IMR-90 (cell line): ENCODE measurements at places on chromosomes 2 and 18. TPM values are rescaled to one million over a fixed set of nuclear protein-coding genes. Genes with fewer than 3 reads are reported as not detected.

SCYGR6 gene
- not detected in 2 replicates for total RNA-seq

ARHGEF33 gene
- total RNA-seq = 0.18 and 0.28 TPM in 2 replicates

CFAP221 gene
- not detected in 2 replicates for total RNA-seq

CRYGD gene
- not detected in 2 replicates for total RNA-seq

GCG gene
- not detected in 2 replicates for total RNA-seq

TUBB8B gene
- total RNA-seq = not detected in 2 replicates

TEKT4 gene
- total RNA-seq = not detected in 2 replicates

NYAP2 gene
- total RNA-seq = not detected in 2 replicates

SAG gene
- total RNA-seq = not detected in 2 replicates

- DNase-seq = peak; percentile 80
These were observed 69.9 kb downstream of the COA5 start for GRCh38 chr2:98538280-98539041.

- DNase-seq = no peak
These were observed 1928.8 kb upstream of the CELF4 start for GRCh38 chr18:39494211-39494896.

GRCh38 chr2:49827366-49827765 is 673.1 kb upstream of the FSHR start:
- no peak for DNase-seq

- DNase-seq = no peak
These were observed 793 bp downstream of the CNRIP1 start for GRCh38 chr2:68318914-68319397.

GRCh38 chr2:72629062-72629461 is 196.8 kb downstream of the EXOC6B start:
- peak; percentile 56 for DNase-seq

DNA sequence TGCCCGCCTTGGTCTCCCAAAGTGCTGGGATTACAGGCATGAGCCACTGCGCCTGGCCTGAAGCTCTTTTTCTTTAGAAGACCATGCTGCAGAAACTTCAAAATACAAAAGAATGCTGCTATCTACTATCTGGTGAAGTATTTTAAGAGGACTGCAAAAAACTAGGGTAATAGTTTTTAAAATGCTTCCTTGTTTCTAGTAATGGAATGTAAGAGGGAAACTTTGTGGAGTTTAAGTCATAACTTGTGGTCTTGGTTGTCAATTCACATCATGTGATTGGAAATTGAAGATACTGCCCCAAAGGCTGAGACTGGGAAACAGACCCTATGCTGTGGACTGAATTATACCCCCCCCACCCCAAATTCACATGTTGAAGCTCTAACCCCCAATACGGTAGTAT is 68.3 kb downstream of the B3GNT2 start:
- DNase-seq = no peak

DNA sequence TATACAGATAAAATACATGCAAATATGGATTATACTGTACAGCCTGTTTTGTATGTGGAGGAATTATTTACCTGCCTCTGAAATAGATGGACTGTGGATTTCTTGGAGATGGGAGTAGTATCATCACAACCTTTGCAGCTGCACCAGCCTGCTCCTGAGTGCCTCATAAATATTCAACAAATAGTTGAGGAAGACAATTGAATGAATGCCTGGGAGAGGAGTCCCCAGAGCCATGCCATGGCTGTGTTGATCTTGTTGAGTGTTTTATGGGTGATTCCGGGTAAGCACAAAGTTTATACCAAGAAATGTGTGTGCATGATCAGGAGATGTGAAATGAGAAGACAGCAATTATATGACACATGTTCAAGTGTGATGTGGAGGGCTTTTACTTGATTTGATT is 225.0 kb downstream of the FHOD3 start:
- DNase-seq = no peak

DNA sequence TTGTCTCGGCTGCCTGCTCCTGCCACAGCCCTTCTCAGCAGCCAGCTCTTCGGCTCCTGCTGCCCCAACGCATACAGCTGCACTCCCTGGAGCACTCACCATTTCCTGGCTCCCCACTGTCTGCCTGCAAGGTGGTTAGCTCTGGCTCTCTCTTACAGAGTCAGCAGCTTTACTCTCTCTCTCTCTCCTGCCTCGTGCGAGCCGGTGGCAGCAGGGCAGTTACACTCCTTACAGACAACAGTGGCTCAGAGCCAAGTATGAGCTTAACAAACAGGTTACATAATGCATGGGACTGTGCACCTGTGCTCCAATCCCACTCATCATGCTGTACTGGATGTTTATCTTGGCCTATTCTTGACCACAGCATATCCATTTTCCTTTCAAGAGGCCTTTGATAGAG is 47.4 kb upstream of the DNAJC10 start:
- peak; percentile 11 for DNase-seq

- peak; percentile 87 for DNase-seq
These were observed 21.6 kb upstream of the SLC20A1 start for GRCh38 chr2:112623913-112624777.

- DNase-seq = peak; percentile 64
These were observed 10.9 kb downstream of the INPP4A start for GRCh38 chr2:98455494-98455976.

- DNase-seq = peak; percentile 81
These were observed 156.6 kb downstream of the HAUS1 start for GRCh38 chr18:46260879-46261143.

DNA sequence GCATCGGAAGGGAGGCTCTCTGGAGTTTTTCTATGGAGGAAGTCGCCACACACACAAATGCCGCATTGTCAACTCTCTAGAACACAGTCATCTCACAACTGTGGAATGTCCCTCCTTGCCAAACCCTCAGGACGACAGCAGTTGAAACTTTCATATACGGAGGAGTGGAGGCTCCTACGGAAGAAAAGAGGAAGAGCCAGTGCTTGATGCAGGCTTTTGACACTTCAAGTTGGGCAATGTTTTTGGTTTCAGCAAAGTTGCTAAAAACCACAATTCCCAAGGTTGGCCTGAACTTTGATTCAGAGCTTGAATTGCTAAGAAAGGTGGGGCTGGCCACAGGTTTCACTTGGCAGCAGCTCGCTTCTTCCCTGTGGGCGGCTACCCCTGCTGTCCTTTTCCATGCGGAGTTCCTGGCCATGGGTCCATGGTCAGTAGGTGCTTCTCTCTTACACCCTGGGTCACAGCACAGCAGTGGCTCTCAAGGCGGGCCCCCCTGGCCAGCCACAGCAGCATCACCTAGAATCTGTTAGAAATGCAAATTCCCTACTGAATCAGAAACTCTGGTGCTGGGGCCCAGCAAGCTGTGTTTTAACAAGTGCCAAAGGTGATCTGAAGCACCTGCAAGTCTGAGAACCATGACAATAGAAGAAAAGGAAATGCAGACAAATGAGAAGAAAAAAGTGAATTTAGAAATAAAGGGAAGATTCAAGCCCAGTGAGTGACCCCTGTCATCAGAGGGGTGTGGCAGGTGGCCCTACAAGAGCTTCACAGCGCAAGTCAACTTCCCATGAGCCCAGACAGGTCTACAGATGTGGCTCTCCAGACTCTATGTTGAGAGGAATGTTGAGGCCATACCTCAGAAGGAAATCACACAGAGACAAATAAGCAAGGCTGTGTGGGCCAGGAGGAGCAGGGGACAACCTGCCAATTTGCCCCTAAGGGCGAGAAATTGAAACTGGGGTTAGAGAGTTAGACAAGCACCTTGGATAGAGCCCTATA is 856.4 kb downstream of the RNF144A start:
- DNase-seq = no peak

DNA sequence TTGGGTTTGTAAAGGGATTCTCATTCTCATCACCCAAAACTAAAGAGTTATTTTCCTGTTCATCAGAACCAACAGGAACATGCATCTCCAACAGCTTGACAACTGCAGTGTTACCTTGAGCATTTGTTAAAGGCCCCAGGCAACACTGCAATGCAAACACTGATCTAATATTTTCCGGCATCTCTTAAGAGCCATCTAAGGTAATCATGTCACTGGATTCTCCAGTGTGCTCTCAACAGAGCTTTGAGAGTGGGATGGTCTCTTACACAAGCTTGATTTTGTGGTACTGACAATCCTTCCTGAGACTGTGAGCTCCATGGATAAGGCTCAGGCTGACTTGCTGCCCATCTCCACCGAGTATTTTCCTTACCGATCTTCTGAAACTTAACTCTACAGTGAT is 90.5 kb upstream of the ITGB6 start:
- no peak for DNase-seq

GRCh38 chr2:173760553-173760952 is 204.6 kb downstream of the SP3 start:
- peak; percentile 41 for DNase-seq

- no peak for DNase-seq
These were observed 447.6 kb upstream of the TCF4 start for GRCh38 chr18:56035546-56035945.

GRCh38 chr2:127047054-127047453 is 59.9 kb downstream of the BIN1 start:
- DNase-seq = no peak

DNA sequence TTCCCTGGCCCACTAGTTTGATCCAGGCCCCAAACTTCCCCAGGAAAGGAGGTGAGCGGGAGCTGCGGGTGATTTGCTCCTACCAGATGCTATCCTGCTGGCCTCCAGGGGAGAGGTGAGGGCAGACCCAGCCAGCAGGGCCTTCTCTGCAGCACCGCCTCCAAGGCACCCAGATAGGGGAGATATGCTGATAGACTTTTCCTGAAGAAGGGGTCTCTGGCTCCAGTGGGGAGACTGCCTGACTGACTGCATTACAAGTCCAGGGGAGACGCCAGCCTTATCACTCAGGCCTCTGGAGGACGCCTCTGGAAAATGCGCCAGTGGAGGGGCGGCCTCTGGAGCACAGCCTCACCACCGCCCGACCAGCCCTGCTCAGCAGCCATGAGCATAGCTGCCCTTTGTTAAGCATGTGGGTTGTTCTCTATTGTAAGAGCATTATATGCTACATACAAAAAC is 60.6 kb upstream of the SMAD7 start:
- DNase-seq = no peak

DNA sequence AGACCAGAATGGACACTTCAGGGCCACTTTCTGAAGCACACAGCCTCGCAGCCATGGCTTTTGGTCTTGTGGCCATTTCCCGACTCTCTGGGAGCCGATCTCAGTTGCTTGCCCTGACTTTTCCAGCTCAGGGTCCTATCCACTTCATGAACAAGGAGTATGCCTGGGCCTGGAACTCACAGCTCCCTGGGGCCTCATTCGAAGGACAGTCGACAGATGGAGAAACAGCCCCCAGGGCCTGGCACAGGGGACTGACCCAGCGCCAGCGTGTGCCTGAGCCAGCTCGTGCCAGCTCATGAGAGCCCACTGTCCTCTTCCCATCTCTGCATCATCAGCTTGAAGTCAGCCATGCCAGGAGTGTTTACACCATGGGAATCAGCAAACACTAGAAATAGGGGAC is 134.6 kb upstream of the GPC1 start:
- no peak for DNase-seq

- DNase-seq = no peak
These were observed 363.0 kb downstream of the PLCL1 start for GRCh38 chr2:198167346-198167745.

DNA sequence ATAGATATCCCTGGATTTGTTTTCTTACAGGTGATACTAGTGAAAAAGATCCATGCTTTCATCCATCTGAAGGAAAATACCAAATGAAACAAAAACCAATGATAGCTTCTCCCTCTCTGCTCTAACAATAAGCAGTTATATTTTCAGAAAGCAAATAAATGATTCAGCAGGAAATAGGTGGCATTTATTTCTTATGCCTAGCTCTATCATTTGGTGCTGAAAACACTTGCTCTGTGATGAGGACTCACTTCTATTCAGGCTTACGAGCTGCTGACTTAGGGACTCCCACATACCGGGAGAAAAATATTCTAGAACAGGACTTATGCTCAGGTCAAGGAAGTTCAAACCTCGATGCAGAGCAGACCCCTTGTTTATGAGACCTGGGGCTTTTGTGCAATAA is 142.6 kb downstream of the SETBP1 start:
- DNase-seq = no peak

DNA sequence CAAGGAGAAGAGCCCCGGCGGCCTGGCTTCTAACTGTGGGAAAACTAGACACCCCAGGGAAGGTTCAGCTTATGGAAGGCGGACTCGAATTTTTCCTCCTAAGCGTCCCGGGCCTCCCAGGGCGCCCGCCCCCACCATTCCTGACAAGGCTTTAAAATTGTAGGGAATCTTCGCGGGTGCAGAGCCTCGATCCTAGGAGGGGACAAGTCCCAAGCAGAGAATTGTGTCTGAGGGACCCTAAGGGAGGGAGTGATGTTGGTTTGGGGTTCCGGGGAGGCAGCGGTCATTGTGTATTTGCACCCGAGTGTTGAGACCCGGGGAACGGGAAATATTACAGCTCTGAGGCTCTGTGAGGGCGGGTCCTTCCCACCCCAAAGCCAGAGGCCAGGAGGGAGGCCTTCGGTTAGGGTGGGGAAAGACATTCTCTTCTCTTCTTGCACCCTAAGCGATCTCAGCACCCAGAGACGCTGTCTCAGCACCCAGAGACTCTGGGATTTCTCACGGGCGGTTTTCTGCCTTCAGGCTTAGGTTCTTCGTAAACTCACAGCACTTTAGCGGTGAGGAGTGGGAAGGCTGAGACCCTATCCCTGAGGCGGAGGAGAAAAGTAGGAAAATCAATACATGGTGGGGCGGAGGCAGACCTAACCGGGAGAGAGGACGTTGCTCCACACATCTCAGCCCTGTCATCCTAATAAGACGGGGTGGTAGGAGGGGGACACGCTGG is 7.6 kb downstream of the OSR1 start:
- DNase-seq = no peak
